ENCODE measurements at places on chromosomes 12 and 14.

GRCh38 chr12:108337235-108338223, 1.6 kb downstream of the CMKLR1 start:
- peak; percentile 56 for DNase-seq

DNA sequence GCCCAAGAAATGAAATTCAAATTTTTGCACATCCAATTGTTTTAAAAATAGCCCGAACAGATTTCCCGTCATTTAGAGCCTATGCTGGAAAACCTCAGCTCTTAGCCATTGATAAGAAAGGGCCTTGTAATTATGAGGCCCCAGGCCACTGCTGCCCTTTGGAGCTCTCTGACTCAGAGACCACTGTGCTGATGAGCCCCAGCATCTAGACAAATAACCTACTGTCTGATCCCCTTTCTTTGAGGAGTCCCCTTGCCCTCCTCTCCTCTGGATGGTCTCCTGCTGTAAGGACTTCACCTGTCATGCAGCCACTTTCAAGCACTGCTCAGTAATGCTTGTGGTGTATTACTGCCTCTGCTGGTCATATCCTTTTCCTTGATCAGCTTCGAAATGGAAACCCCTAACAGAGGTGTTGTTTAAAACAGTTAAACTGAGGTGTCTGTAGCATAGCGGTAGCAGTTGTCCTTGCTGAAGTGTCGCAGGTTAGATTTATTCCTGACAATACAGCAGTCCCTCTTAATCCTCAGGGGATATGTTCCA, 159.9 kb upstream of the SRRM4 start:
- no peak for DNase-seq

- no peak for DNase-seq
These were observed 129.1 kb upstream of the PPFIA2 start for GRCh38 chr12:81888106-81888740.

- no peak for DNase-seq
These were observed 45.9 kb upstream of the STXBP6 start for GRCh38 chr14:25095736-25096437.

GRCh38 chr12:132074216-132074615, 69.9 kb downstream of the DDX51 start:
- no peak for DNase-seq

GRCh38 chr12:71730936-71731335, 23.7 kb upstream of the RAB21 start:
- no peak for DNase-seq

DNA sequence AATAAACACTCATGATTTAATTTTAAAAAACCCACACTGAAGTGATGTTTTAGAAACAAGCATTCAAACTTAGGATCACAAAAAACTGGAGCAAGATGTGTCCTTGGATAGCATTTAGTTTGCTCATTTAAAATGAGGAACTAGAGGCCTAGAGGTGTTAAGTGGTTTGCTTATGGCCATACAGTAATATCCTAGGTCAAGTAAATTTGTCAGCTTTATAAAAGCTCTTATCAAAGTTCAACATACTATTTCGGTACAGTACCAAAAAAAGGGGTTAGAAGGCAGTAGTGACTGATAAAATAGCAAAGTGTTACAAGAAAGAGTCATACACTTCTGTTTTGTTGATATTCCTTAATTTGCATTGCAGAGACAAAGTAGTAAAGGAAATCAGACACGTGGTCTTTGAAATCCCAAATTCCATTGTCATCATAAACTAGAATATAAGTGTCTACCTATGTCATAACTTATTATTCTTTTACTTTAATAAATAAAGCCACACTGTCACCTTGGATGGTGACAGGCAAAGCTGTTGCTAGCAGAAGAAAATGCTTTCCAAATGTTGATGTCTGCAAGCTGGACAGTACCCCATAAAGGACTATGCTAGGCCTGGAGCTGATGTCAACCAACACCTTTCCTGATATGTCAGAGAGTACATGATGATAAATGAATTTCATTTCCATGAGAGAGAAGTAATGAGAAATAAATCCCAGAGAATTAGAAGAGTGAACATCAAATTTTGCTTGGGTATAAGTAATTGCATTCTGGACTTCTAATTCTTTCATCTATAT, 17.6 kb upstream of the SRP54 start:
- DNase-seq = no peak

GRCh38 chr12:6849427-6849826, 1.7 kb downstream of the CDCA3 start:
- no peak for DNase-seq

DNA sequence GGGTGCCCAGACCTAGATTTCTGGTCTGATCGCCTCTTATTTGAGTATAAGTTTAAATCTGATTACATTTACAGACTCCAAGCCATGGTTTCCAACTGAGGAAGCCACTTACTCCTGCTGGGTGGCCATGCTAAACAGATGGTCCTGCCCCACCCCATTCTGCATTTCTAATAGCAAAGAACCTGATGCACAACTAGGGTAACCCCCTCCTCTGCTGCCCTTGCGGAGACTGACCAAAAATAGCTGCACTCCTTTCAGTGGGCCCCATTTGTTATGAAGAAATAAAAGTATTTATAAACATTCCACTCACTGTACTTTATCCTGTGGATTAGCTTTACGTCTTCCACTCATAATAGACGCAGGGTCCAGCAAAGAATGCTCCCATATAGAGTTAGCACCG, 6.8 kb downstream of the GIT2 start:
- no peak for DNase-seq

DNA sequence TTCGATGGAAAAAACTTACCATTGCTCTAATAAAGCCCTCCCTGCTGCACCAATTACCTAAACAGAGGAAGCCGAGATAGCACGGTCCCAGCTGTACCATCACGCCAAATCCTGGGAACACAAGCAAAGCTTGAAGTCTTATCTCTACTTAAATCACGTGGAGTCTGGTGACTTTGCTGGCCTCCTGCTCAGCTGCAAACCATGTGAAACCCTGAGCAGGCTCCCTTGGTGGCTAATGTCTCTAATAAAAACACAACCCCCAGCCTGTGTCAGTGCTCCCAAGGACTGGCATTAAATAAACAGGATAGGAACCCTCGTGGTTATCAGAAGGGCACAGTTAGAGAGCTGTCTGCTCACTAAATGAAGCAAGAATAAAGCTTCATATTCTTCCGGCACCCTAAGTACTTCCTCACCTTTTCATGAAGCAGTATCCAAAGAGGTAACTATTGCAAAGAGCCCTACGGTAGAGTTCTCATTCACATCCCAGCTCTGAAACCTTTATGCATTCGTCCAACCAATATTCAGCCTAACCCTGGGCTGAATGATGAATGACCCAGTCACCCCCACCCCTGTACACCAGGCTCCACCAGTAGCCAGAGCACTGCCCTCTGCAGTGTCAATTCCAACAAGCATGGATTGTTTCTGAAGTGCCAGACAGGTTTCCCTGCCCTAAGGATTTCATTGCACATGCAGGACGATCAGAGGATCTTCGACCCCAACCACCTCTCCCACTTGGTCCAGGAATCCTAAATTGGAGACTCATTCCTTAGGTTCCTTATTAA, 452.7 kb upstream of the TMPO start:
- DNase-seq = no peak
